ENCODE measurements at places on chromosomes 2 and 18. TPM values are rescaled to one million over a fixed set of nuclear protein-coding genes. Genes with fewer than 3 reads are reported as not detected.

Gene PRKAG3
- polyA plus RNA-seq: not detected

- H3K4me1 ChIP-seq: no peaks in the 10 kb centered on the region
- H3K27me3 ChIP-seq: no peaks in the 10 kb centered on the region
- H3K4me3 ChIP-seq: no peak overlapping the region
- H3K36me3 ChIP-seq: no peaks in the 10 kb centered on the region
Measured at GRCh38 chr2:180446492-180446891, 439.4 kb upstream of the CWC22 start.

Gene FOXI3
- not detected for polyA plus RNA-seq

- H3K4me1 ChIP-seq: peaks cover 15% of the 10 kb centered on the region
- no peak overlapping the region for H3K27ac ChIP-seq
- no peak overlapping the region for H3K4me3 ChIP-seq
- no peak for DNase-seq
- no peaks in the 10 kb centered on the region for H3K27me3 ChIP-seq
Measured at GRCh38 chr2:207764096-207764630, 5.5 kb downstream of the FZD5 start.

Gene CROCC2
- 0.05 TPM for polyA plus RNA-seq

GRCh38 chr18:12011957-12012549 is 30.7 kb downstream of the IMPA2 start:
- H3K4me3 ChIP-seq: no peak overlapping the region
- no peaks in the 10 kb centered on the region for H3K27me3 ChIP-seq
- DNase-seq: peak; percentile 56
- peak overlapping the region; percentile 85 for H3K27ac ChIP-seq
- H3K36me3 ChIP-seq: no peaks in the 10 kb centered on the region

DNA sequence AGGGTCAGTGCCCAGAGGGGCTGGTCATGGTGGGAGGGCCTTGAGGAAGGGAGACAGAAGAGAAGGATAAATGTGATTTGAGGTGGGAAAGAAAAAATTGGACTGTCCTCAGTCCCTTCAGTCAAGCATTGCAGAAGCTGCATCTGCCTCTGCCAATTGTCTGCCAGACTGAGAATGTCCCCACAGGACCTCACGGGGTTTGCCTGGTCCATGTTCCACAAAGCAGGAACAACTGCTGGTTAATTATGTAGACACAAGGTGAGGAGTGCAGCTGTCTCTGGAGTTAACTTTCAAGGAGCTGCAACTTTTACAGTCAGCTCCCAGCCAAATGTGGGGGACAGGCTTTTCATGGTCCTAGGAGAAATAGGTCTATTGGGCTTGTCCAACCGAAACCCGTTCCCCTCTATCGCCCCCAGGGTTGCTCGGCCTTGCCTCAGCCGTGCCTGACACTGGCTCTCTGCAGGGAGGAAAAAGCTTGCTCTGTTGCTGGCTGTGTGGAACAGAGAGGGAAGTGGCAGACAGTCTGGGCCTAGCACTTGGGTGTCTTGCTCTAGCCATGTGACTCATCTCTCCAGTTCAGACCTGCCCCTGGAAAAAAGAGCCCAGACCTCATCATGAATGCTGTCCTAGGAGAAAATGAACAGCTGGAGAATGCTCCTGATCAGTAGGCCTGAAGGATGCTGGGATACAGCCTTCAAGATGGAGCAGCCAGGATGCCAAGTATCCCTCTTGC is 31.1 kb upstream of the PAX8 start:
- H3K27ac ChIP-seq: no peak overlapping the region
- H3K27me3 ChIP-seq: no peaks in the 10 kb centered on the region
- H3K4me3 ChIP-seq: no peak overlapping the region
- no peak for DNase-seq
- no peaks in the 10 kb centered on the region for H3K4me1 ChIP-seq

DNA sequence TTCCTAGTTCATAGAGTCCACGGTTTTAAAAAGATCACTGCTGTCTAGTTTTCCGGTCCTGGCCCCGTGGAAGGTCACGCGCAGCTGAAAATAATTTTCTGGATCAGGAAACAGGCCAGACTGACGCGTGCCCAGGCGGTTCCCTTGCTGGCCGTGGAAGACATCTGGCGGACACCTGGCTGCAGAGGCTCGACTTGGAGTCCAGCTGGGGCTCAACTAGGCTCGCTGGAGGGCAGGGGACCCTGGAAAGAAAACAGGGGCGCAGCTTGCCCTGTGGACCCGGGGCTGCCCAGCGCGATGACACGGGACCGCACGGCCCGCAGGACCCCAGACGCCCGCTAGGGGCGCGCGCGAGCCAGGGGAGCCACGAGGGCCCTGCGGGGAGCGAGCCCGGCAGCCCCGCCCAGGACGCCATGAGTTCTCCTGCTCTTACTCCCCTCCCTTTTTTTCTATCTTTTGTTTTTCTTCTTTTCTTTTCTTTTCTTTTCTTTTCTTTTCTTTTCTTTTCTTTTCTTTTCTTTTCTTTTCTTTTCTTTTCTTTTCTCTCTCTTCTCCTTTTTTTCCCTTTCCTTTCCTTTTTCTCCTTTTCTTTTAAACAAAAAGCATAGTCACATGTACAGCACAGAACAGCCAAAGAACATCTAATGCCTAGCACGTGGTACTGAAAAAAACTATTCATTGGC is 43.2 kb upstream of the UBE2F start:
- no peaks in the 10 kb centered on the region for H3K36me3 ChIP-seq
- H3K27me3 ChIP-seq: no peaks in the 10 kb centered on the region
- peak overlapping the region; percentile 35 for H3K4me3 ChIP-seq
- DNase-seq: peak; percentile 73
- no peaks in the 10 kb centered on the region for H3K4me1 ChIP-seq

DNA sequence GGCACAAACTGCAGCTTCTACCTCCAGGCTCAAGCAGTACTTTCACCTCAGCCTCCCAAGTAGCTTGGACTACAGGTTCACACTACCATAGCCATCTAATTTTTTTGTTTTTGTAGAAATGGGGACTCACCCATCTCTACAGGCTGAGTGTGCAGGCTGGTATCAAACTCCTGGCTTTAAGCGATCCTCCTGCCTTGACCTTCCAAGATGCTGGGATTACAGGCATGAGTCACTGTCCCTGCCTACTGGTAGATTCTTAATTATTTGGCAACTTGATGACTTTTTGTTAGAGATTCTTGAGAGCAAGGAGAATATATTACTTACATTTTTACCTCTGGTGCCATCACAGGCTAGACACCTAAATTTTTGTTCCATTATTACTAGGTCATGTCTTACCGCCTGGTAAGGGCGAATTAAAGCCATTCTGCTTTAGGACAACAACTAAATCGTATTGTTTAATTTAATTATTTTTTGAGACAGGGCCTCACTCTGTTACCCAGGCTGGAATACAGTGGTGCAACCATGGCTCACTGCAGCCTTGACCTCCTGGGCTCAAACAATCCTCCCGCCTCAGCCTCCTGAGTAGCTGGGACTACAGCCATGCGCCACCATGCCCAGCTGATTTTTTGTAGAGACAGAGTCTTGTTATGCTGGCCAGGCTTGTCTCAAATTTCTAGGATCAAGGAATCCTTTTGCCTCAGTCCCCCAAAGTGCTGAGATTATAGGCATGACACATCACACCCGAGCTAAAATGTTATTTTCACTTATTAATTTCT is 15.7 kb downstream of the DYNC1I2 start:
- H3K36me3 ChIP-seq: no peaks in the 10 kb centered on the region
- no peak overlapping the region for H3K27ac ChIP-seq
- H3K27me3 ChIP-seq: no peaks in the 10 kb centered on the region
- no peak overlapping the region for H3K4me3 ChIP-seq
- H3K4me1 ChIP-seq: peaks cover 5% of the 10 kb centered on the region

Gene ZDBF2
- 3.5 TPM for polyA plus RNA-seq

Gene GPR35
- polyA plus RNA-seq: 4.1 TPM

DNA sequence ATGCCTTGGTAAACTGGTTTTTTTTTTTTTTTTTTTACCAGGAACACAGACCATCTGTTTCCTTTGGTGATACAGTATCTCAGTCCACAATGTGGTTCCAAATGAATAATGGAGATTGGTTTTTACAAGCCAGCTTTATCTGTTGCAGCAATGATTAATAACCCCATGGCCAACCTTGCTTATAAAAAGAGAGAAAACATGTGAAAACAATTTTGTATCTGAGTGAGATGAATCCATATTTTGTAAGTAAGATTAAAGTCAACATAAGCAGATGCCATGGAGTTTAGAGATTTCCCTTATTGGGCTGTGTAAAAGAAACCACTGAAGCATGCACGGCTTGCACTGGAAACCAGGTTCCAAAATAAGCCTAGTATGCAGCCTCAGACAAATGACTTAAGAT is 108.6 kb upstream of the CNTNAP5 start:
- no peak for DNase-seq
- H3K4me1 ChIP-seq: no peaks in the 10 kb centered on the region
- H3K4me3 ChIP-seq: no peak overlapping the region

GRCh38 chr2:20744366-20745335 is 77.7 kb downstream of the GDF7 start:
- no peaks in the 10 kb centered on the region for H3K27me3 ChIP-seq
- no peak for DNase-seq
- no peak overlapping the region for H3K4me3 ChIP-seq
- no peak overlapping the region for H3K27ac ChIP-seq
- peaks cover 17% of the 10 kb centered on the region for H3K4me1 ChIP-seq

DNA sequence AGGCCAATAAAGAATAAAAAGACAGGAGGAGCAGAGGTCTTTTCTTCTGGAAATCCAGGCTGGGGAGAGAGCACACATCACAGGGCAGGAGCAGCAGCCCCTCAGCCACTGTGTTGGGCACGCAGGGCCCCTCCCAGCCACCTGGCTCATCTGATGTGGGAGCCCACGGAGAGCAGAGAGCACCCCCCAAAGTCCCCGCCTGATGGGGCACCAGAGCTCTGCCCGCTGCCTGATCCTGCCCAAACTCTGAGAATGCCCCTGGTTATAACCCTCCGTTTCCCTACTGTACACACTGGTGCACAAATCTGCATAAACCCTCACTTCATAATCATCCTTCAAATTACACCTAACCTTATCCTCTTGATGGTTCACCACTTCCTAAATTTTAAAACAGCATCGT is 111.3 kb downstream of the HDAC4 start:
- no peaks in the 10 kb centered on the region for H3K27me3 ChIP-seq
- no peak overlapping the region for H3K4me3 ChIP-seq
- H3K4me1 ChIP-seq: no peaks in the 10 kb centered on the region
- no peak overlapping the region for H3K27ac ChIP-seq
- peak; percentile 19 for DNase-seq

DNA sequence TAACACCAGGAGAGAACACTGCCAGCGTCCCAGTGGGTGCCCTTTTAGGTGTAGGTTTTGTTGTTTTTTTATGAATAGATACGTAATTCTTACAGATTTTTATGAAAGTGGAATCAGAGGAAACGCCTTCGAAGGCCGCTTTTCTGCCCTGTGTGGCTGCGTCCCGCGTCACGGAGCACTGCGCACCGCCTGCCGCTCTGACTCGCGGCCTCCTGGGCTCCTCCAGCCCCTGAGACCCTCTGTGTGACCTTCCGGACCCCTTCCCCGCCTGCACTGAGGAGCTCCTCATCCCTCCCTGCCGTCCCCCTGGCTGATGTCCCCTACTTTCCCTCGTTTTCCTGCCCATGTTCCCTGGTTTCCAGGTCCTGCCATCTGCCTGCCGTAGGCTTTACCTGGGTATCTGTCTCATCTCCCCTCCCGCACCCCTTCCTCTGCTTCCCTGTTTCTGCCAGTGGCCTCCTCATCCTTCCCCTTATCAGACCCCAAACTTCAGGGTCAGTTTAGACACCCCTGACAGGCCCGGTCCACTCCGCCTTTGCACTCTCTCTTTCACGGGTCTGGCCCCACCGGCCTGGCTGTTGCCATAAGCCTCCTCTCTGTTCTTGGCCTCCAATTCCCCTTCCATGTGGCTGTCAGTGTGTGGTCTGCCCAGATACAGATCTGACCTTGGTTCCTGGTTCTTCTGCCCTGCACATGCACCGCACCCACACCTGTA is 32.7 kb downstream of the PDIA6 start:
- no peak for DNase-seq
- H3K27me3 ChIP-seq: no peaks in the 10 kb centered on the region
- H3K4me1 ChIP-seq: no peaks in the 10 kb centered on the region

- no peak overlapping the region for H3K4me3 ChIP-seq
- H3K27ac ChIP-seq: no peak overlapping the region
- H3K27me3 ChIP-seq: no peaks in the 10 kb centered on the region
- H3K36me3 ChIP-seq: peaks cover 66% of the 10 kb centered on the region
- H3K4me1 ChIP-seq: peaks cover 7% of the 10 kb centered on the region
Measured at GRCh38 chr2:86135653-86136052, 29.6 kb downstream of the PTCD3 start.

- H3K4me3 ChIP-seq: no peak overlapping the region
- H3K27me3 ChIP-seq: no peaks in the 10 kb centered on the region
- no peaks in the 10 kb centered on the region for H3K4me1 ChIP-seq
- H3K36me3 ChIP-seq: no peaks in the 10 kb centered on the region
- no peak for DNase-seq
- no peak overlapping the region for H3K27ac ChIP-seq
Measured at GRCh38 chr2:223585666-223586065, 16.5 kb downstream of the SCG2 start.

GRCh38 chr2:62176801-62177200 is 19.1 kb upstream of the B3GNT2 start:
- no peaks in the 10 kb centered on the region for H3K4me1 ChIP-seq
- H3K4me3 ChIP-seq: no peak overlapping the region
- no peak for DNase-seq
- H3K36me3 ChIP-seq: no peaks in the 10 kb centered on the region
- no peak overlapping the region for H3K27ac ChIP-seq
- no peaks in the 10 kb centered on the region for H3K27me3 ChIP-seq

Gene KCNE4
- polyA plus RNA-seq: 1.9 TPM

Gene SKOR2
- not detected for polyA plus RNA-seq

- H3K4me3 ChIP-seq: no peak overlapping the region
- H3K36me3 ChIP-seq: no peaks in the 10 kb centered on the region
- H3K4me1 ChIP-seq: peaks cover 11% of the 10 kb centered on the region
- no peak for DNase-seq
- H3K27me3 ChIP-seq: no peaks in the 10 kb centered on the region
- no peak overlapping the region for H3K27ac ChIP-seq
Measured at GRCh38 chr2:109258905-109259540, 130.0 kb downstream of the SH3RF3 start.

DNA sequence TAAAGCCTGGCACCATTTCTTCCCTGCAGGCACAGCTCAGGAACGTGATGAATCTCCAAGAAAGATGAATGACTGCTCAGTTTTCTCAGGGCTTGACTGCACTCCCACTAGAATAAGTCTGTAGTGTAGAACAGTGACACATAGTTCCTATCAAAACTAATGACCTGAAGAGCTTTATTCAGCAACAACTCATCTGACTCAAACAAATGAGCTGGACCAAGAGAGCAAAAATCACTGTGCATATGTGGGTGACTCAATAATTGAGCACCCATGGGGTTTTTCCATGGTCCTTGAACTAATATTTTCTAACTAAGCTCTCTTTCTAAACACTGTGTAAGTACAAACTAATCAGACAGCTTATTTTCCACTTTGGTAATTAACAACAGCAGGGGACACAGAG is 61.1 kb upstream of the XDH start:
- no peaks in the 10 kb centered on the region for H3K27me3 ChIP-seq
- no peak for DNase-seq
- no peaks in the 10 kb centered on the region for H3K36me3 ChIP-seq
- H3K27ac ChIP-seq: no peak overlapping the region

Gene PROM2
- 12.5 TPM for polyA plus RNA-seq

Gene SOX11
- 0.05 TPM for polyA plus RNA-seq

Gene APLF
- polyA plus RNA-seq: 0.85 TPM

Gene SLC23A3
- polyA plus RNA-seq: 1.8 TPM

Gene OXER1
- 12.5 TPM for polyA plus RNA-seq

GRCh38 chr2:31256611-31257382 is 22.8 kb downstream of the EHD3 start:
- DNase-seq: no peak
- no peak overlapping the region for H3K27ac ChIP-seq
- H3K36me3 ChIP-seq: no peaks in the 10 kb centered on the region
- H3K27me3 ChIP-seq: no peaks in the 10 kb centered on the region
- H3K4me3 ChIP-seq: no peak overlapping the region
